ENCODE measurements at places on chromosomes 12 and 14. TPM values are rescaled to one million over a fixed set of nuclear protein-coding genes. Genes with fewer than 3 reads are reported as not detected.

GRCh38 chr12:92270521-92270920 lies 124.9 kb upstream of the BTG1 start:
- no peaks in the 10 kb centered on the region for H3K4me1 ChIP-seq
- H3K27ac ChIP-seq = no peak overlapping the region
- DNase-seq = no peak
- no peak overlapping the region for H3K4me3 ChIP-seq

Gene DAAM1
- total RNA-seq = 9.9 TPM

Gene SDSL
- not detected for total RNA-seq

- no peak overlapping the region for H3K4me3 ChIP-seq
- H3K4me1 ChIP-seq = no peaks in the 10 kb centered on the region
- H3K27ac ChIP-seq = no peak overlapping the region
Observed at GRCh38 chr14:54117924-54118323, 161.3 kb upstream of the BMP4 start.

Gene SYNDIG1L
- not detected for total RNA-seq

GRCh38 chr14:32611752-32612151 lies 282.7 kb downstream of the AKAP6 start:
- no peaks in the 10 kb centered on the region for H3K27me3 ChIP-seq
- no peak overlapping the region for H3K27ac ChIP-seq
- no peaks in the 10 kb centered on the region for H3K36me3 ChIP-seq
- no peaks in the 10 kb centered on the region for H3K4me1 ChIP-seq
- H3K4me3 ChIP-seq = no peak overlapping the region
- no peak for DNase-seq

Gene KRT5
- total RNA-seq = not detected

DNA sequence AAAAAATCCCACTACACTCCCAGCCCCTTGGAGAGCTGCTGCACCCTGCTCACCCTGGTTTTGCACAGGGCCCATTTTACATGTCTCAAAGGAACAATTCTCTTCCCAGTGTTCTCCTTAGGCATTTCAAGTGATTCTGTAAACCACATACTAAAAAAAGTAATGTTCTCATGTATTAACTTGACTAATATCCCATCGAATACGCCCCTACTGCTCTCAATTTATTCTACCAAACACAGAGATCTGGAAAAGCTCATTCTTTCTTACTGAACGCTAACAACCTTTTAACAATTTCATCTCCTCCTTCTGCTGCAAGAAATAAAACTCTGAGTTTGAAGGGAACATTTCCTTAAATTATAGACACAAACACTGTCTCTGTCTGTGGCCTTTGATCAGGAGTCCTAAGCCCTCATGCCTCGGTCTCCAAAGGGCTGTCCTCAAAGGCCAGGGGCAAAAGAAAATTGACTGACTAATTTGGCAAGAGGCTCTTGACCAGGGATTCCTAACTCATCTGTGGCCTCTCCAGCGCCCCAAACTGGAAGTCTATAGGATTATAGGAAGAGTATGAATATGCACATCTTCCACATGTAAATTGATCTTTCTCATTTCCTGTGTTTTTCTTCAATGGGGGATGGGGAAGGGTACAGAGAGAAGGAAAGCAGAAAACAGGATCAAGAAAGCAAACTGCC lies 17.1 kb upstream of the TSPAN11 start:
- H3K27ac ChIP-seq = no peak overlapping the region
- H3K4me1 ChIP-seq = no peaks in the 10 kb centered on the region
- no peak for DNase-seq
- H3K4me3 ChIP-seq = no peak overlapping the region
- peaks cover 3% of the 10 kb centered on the region for H3K27me3 ChIP-seq
- H3K36me3 ChIP-seq = no peaks in the 10 kb centered on the region

DNA sequence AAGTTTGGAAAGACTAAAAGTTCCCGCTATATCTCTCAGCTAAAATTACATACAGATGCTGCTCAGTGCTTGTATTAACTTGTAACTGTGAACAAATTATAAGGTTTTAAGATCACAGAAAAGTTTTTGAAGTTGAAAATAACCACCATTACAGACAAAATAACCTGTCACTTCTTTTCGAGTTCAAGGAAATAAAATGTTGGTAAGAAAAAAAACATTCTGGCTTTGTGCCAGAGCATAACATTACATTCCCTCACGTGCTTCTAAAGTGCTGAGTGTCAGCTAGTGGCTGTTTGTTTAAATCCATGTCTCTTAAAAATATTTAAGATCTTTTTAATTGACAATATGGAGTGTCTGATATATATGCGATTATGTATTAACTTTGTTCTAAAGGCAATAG lies 27.2 kb upstream of the ADAMTS20 start:
- H3K36me3 ChIP-seq = no peaks in the 10 kb centered on the region
- peaks cover 4% of the 10 kb centered on the region for H3K27me3 ChIP-seq
- no peaks in the 10 kb centered on the region for H3K4me1 ChIP-seq
- H3K4me3 ChIP-seq = no peak overlapping the region
- no peak for DNase-seq

- peaks cover 4% of the 10 kb centered on the region for H3K4me1 ChIP-seq
- DNase-seq = no peak
- H3K4me3 ChIP-seq = no peak overlapping the region
- H3K27ac ChIP-seq = no peak overlapping the region
Observed at GRCh38 chr12:44640427-44641190, 235.5 kb downstream of the NELL2 start.

GRCh38 chr12:46617167-46617566 lies 208.6 kb downstream of the SLC38A4 start:
- H3K36me3 ChIP-seq = peaks cover 2% of the 10 kb centered on the region
- no peak for DNase-seq
- H3K27me3 ChIP-seq = no peaks in the 10 kb centered on the region
- H3K4me3 ChIP-seq = no peak overlapping the region

GRCh38 chr12:92764831-92765230 lies 62.0 kb downstream of the PLEKHG7 start:
- no peaks in the 10 kb centered on the region for H3K36me3 ChIP-seq
- no peaks in the 10 kb centered on the region for H3K27me3 ChIP-seq
- H3K4me1 ChIP-seq = peaks cover 13% of the 10 kb centered on the region
- DNase-seq = no peak
- H3K4me3 ChIP-seq = no peak overlapping the region
- no peak overlapping the region for H3K27ac ChIP-seq
